ENCODE measurements at places on chromosomes 4 and X. TPM values are rescaled to one million over a fixed set of nuclear protein-coding genes. Genes with fewer than 3 reads are reported as not detected.

The GABRG1 gene
- total RNA-seq = 0.15 TPM

DNA sequence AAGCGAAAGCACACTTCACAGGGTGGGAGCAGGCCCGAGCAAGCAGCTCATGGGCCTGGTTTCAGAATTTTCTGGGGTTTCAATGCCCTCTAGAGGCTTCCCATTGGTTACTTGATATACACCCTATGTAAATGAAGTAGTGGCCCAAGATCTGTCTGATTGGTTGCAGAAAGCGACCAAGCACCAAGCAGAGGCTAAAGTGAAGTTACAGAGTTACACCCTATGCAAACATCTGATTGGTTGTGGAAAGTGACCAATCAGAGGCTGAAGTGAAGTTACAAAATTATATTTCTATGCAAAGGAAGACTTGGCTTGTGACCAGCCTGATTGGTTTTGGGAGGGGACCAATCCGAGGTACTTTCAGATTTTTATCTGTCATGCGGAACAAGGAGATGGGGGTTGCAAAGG lies 8.2 kb downstream of the FHIP1A start:
- no peak for DNase-seq

The FAM9C gene
- not detected for total RNA-seq

The ING2 gene
- total RNA-seq = 21.4 TPM

The CENPVL3 gene
- total RNA-seq = not detected

The PAK3 gene
- total RNA-seq = 44.5 TPM

- no peak for DNase-seq
Observed at GRCh38 chr4:112075129-112075753, 70.0 kb upstream of the FAM241A start.

GRCh38 chr4:176077561-176077960 lies 11.9 kb downstream of the WDR17 start:
- no peak for DNase-seq

DNA sequence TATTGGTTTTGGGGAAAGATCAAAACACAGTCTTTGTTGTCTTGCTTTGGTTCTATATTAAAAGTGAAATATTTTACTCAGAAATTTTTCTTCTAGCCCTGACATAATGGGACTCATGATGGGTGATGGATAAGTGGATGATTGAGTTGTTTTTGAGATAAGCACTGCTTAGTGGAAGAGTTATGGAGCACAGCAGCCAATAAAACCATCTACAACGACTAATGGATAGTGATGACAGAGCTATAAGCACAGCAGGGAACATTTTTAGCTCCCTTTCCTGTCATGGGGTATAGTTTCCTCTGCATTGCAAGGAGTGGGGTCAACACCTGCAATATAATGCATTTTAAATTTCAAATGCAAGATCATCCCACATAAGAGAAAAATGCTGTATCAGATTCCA lies 812.4 kb downstream of the STPG2 start:
- no peak for DNase-seq

The FATE1 gene
- total RNA-seq = not detected

The THAP9 gene
- 11.8 TPM for total RNA-seq

DNA sequence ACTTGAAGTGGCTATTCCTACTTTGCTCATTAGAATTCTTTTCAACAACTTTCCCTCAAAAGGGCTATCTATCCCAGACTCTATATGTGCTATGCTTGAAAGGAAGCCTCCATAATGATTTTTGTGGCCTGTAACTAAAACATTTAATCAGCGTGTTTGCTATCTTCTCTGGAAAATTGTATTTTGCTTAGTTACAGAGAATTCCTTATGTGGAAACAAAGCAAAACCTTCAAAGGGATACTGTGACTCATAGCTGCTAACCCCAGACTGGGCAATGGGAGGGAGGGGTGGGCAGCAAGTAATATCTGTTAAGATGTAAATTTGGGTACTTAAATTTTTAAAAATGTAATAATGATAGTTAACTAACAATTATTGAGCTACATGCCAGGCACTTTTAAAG lies 3.7 kb downstream of the SLC25A14 start:
- DNase-seq = no peak

DNA sequence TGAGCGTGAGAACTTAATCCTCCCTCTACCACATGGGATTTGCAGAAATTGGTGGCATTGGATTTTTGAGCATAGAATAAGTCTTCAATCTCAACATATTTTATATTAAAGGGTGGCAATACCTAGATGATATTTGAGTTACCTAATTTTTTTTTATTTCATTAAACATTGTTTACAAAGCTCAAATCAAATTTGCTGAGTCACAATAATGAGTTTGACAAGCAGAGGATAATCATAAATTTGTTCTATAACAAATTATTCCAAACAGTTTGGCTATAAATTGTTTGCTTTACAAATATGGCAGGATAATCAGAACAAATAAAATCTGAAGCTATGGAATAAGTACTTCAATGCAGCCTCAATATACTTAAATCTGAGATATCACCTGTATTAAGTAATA lies 22.7 kb downstream of the EMCN start:
- no peak for DNase-seq

DNA sequence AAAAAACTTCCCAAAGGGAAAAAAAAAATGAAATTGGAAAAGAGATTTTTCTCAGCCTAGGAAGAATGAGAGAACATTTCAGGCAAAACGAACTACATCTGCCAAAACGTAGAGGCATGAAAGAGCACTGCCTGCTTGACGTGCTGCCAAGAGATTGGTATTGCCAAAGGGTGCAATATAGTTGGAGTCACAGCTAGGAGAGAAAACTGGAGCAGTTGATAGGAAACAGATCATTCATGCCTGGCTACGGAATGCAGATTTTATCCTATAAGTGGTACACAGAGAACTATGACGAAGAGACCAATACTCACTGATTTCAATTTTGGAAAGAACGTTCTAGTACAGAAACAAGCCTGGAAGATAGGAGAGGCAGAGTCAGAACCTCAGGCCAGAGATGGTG lies 68.4 kb upstream of the IQCM start:
- peak; percentile 77 for DNase-seq

GRCh38 chr4:76969495-76969894 lies 19.9 kb downstream of the SEPTIN11 start:
- DNase-seq = no peak

GRCh38 chrX:34521563-34521962 lies 135.5 kb downstream of the TMEM47 start:
- DNase-seq = no peak

The BTC gene
- total RNA-seq = 7.9 TPM

GRCh38 chrX:109578916-109579315 lies 42.3 kb downstream of the NXT2 start:
- no peak for DNase-seq

The MAGEA4 gene
- total RNA-seq = not detected

GRCh38 chr4:174616661-174617060 lies 94.4 kb upstream of the HPGD start:
- no peak for DNase-seq

DNA sequence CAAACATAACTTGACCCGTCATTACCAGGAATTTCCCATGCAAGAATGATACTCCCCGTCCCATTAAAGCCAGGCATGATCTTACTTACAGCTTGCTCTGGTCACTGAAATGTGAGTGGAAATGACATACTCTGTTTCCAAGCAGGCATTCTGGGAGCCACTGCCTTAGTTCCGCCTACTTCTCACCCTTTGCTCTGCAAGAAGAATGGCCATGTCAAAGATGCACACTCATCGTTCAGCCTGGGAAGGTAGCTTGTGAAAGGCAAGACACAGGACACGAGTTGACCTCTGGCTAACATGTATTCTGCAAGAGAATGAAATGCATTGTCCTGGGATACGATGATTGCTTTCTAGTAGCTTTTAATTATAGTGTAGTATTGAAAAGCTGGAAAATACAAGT lies 1144.4 kb downstream of the NLGN4X start:
- no peak for DNase-seq

GRCh38 chr4:130359542-130359941 lies 1263.6 kb downstream of the C4orf33 start:
- DNase-seq = no peak

The TSPAN6 gene
- 36.4 TPM for total RNA-seq

DNA sequence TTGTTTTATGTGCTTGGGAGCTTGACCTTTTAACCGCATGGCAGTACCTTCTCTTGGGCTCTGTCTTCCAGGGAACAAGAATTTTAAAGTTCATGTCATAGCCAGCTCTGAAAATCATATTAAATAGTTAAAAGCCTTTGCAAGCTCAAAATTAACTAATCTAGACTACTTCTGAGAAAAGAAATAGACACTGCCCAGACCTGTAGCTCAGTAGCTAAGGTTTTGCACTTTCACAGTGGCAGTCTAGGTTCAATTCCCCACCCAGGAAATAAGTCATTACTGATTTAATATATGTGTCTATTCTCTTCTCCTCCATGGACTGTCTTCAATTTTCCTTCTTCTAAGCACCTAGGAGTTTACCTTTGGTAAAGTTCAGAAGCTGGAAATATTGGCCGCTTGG lies 27.4 kb downstream of the HSD17B11 start:
- DNase-seq = no peak

GRCh38 chrX:22150371-22150770 lies 118.2 kb downstream of the PHEX start:
- no peak for DNase-seq

The PAGE1 gene
- total RNA-seq = not detected

The FRAS1 gene
- total RNA-seq = 42.3 TPM

The RGS12 gene
- 24.2 TPM for total RNA-seq

The XAGE2 gene
- total RNA-seq = not detected

The XAGE5 gene
- not detected for total RNA-seq

DNA sequence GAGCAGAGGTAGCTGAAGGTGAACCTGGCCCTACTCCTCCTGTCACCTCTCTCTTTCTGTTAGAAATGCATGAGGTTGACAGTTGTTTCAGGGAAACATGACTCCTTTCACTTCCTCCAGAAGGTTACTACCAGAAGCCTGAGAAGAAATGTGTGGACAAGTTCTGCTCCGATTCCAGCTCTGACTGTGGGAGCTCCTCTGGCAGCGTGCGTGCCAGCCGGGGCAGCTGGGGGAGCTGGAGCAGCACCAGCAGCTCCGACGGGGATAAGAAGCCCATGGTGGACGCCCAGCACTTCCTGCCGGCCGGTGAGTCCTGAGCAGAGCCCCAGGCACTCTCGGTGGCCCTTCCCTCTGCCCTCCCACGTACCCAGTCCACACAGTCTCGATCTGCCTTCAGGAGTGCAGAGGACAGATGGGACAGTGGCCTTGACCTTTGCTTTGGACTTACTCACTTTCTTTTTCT lies 61.3 kb upstream of the TLR2 start:
- no peak for DNase-seq

GRCh38 chrX:154738011-154738738 lies 12.7 kb downstream of the GAB3 start:
- DNase-seq = no peak

- peak; percentile 8 for DNase-seq
Observed at GRCh38 chr4:15400981-15401671, 26.7 kb upstream of the C1QTNF7 start.

The ARMCX6 gene
- 25.5 TPM for total RNA-seq

GRCh38 chrX:47232803-47233332 lies at the start of gene USP11:
TSS of gene USP11 (plus strand) at chrX:47233009. CDS start at chrX:47233044, 35 bp downstream.
- peak; percentile 43 for DNase-seq

The CXXC4 gene
- 5.2 TPM for total RNA-seq

The TKTL1 gene
- not detected for total RNA-seq

The TCEAL2 gene
- 11.0 TPM for total RNA-seq

The NUDT10 gene
- total RNA-seq = 2.5 TPM

- DNase-seq = no peak
Observed at GRCh38 chr4:149062997-149063396, 620.8 kb upstream of the NR3C2 start.

The CTAG1B gene
- total RNA-seq = not detected

The CYTL1 gene
- total RNA-seq = 2.5 TPM

DNA sequence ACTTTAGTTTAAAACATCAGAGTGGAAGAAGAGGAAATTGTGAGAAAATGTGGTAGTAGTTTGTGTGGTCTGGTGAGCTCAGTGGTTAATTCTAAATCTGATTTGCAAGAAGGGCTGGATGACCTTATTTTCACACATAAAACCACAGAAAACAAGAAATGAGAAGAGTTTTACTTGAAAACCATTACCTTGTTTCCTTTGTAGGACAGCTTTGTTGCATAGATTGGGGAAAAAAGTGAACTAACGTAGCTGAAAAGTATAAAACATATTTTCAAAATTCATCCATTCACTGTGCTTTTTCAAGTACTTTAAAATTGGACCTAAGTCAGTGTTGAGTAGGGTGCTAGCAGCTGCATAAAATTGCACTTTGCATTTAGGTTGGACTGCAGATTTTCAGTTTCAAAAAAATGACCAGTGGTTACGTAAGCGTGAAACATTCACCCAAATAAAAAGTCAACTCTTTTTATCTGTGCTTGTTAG lies 211.3 kb downstream of the ARHGAP10 start:
- no peak for DNase-seq

The ZFP92 gene
- 1.1 TPM for total RNA-seq
